ENCODE measurements at places on chromosomes 7 and 10.

DNA sequence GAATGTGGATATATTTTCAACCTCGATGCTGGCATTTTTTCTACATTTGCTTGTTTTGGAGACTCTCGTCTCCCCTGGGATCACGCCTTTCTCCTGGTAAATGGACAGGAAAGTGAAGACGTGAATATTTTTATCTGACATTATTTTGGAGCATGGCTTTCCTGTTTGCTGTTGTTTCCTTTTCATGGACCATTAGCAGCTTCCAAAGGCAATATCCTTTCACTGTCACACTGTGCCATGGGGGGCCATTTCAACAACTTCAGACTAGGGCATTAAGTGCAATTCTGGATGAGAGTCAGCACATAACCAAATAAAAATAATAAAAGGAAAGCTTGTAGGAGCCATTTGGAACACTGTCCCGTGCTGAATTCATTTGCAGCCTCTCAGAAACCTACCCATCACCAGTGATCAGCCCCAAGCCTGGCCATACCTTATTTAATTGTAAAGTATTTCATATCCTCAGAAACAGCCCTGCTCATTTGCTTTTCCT, 75.9 kb upstream of the NEUROD6 start:
- DNase-seq, result no peak

DNA sequence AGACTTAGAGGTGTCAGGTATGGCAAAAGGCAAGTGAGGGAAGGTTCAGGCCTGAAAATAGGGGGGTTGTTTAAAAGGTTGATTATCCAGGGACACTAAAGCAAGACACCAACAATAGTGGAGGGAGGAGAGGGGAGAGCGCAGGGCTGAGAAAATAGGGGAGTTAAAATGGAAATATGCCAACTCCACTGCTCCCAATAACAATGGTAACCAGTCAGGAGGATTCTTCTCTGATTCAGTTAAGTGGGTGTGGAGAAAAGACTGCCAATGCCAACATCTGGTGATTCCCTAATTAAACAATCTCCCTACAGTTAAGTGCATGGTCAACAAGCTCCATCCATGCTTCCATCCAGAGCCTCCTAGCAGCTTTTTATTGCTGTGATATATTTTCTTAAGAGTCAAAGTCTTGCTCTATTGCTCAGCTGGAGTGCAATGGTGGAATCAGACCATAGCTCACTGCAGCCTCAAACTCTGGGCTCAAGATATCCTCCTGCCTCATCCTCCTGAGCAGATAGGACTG, 183.3 kb downstream of the JAZF1 start:
- DNase-seq, result no peak

DNA sequence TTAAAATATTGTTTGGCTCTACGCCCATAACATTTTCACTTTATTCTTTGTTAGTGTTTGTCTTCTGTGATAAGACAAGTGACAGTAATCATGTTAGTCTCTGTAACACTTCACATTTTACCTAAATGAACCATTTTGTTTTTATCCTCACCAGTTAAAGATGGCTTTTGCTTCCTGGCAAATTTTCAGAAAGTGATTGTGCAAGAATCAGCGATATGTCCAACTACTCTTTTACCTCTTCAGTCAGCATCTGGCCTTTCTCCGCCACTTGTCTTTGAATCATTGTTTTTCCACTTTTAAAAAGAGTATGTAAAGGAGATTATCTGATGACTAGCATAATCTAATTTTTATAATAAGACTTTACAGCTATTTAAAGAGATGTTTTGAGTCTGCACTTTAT, 3.5 kb downstream of the DGKB start:
- peak; percentile 7 for DNase-seq

DNA sequence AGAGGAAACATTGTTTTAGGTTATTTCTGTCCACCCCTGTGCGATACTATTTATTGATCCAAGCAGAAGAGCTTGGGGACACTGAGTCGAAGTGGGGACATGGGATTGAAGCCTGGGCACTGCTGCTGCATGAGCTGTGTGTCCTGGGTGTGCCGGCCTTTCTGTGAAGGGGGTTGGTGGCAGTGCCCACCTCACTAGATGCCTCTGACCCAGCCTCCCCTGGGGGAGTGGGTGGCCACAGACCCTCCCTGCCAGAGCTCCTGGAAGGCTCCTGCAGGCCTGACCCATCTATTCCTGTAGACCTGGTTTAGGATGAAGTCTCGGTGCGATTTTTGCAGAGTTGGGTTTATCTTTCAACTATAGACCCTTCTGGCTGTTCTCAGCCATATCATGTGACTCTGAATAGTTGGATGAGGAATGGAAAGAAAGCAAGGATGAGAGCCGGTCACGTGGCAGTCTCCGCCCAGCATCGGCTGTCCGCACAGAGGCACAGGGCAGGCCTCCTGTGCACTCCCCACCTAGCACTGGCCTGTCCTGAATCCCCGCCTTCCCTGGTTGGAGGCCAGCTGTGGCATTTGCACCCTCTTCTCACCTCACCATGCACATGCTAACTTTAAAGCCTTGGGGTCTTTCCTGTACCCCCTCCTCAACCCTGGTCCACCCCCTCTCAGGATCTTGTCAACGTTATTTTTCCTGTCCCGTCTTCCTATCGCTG, 17.6 kb upstream of the SH2D4B start:
- DNase-seq, result no peak

DNA sequence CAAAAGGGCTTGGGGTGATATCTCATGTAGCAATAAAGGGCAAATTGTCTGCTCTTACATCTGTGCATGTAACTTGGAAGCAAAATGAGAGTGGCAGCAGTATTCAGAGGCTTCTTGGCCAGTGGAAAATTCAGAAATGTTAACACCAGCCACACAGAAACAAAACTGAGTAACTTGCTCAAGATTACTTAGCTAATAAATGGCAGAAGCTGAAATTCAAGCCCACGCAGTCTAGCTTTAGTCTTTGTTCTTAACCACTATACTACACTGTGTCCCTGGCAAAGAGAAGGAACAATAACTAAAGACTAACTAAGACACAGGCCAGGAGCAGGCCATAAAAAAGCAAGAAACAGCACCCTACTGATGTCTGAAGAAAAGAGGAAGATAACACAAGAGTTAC, 185.9 kb upstream of the ASAH2 start:
- DNase-seq, result no peak

DNA sequence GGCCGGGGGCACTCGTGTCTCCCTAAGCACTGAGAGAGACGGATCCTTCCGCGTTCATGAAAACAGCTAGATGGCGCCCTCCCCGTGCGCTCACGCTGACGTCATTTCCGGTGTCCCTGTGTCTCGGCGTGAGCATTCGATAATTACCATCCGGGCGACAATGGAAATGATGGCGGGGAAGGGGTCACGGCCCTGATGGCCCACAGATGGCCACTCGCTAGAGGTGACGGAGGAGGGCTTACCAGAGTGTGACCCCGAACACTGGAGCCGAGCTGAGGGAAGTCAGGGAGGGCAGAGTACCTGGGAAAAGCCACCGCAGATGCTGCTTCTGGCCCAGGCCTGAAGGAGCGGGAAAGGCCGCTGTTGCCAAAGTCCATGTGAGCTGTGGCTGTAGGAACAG, 222.9 kb downstream of the TCERG1L start:
- DNase-seq, result no peak

DNA sequence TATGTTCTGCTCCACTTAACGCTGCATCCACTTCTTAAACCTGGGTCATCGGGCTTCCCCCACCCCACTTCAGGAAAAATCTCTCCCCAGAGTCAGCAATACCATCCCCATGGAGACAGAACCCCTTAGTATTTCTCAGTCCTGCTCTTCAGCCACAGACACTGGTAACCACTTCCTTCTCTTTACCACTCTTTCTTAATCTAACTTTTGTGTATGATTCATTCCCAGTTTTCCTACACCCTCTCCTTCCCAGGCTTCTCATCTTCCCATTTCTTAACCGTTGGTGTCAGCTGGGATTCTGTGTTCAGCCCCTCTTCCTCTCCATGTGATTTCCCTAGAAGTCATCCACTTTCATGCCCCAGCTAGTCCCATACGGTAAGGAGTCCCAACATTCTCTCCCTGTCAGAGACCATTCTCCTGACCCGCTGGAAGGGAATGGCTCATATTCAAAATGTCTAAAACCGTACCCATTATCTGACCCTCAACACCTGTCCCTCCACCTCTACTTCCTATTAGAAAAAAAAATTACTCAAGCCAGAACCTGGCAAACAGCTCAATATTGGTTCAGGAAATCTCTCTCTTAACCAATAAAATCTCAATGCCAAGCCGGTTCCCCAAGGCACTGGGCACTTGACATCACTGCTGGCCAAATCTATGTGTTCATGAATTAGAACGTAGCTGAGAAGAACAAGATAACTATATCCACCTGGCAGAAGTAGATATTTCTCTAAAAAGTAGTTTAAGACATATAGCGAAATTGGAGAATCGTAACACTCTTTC, 89.4 kb downstream of the DGKI start:
- peak; percentile 53 for DNase-seq

- DNase-seq, result peak; percentile 77
These were observed 187.2 kb upstream of the CELF2 start for GRCh38 chr10:10830293-10830986.

GRCh38 chr10:103751667-103752290, 103.6 kb downstream of the SH3PXD2A start:
- DNase-seq, result no peak

- peak; percentile 44 for DNase-seq
These were observed 63.3 kb downstream of the NKX6-2 start for GRCh38 chr10:132722394-132723329.

DNA sequence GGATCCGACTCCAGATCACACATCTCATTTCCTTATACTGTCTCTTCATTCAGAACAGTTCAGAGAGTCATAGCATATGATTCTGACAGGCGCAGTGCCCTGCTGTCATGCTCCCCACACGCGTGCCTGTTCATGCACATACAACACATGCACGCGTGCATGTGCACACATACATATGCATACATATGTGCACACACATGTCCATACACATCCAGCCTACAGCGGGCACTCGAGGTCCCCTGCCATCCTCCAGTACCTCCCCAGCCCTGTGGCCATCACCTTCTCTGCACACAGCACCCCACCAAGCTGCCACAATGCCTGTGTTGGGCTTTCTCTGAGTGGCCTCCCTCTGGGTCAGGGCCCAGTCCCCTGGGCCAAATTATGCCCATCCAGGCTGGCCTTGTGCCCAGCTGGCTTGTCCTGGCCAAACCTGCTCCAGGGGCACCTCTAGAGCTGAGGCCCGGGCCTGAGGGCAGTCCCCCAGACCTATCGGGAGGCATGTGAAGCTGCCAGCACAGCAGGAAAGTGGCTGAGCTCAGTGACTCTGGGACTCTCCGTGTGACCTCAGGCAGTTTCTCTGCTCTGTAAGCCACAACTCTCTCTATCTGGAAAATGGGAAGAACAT, 49.4 kb upstream of the RET start:
- no peak for DNase-seq

GRCh38 chr10:109875151-109875568, 48.2 kb downstream of the XPNPEP1 start:
- DNase-seq, result no peak

GRCh38 chr7:134302120-134302519, 14.6 kb downstream of the SLC35B4 start:
- DNase-seq, result no peak

GRCh38 chr10:130358981-130359650, 222.9 kb downstream of the GLRX3 start:
- DNase-seq, result no peak

- no peak for DNase-seq
These were observed 49.9 kb upstream of the TMEM106B start for GRCh38 chr7:12161146-12161545.

DNA sequence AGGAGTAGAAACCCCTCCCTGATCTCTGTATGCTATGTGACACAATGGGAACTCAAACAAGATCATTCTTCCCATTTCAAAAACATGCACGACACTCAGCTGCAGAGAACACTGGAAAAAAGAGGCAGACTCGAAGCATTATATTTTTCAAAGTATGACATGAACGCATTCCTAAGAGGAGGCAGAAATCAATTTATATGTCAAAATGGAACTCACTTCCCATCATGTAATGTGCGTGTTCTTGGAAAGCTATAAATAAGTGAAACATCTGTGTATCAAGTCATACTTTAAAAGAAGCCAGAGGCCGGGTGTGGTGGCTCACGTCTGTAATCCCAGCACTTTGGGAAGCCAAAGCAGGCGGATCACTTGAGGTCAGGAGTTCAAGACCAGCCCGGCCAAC, 142.7 kb downstream of the ICA1 start:
- DNase-seq, result no peak

GRCh38 chr7:55109404-55110167, 90.8 kb downstream of the EGFR start:
- DNase-seq, result no peak

- no peak for DNase-seq
These were observed 113.9 kb upstream of the LAMB4 start for GRCh38 chr7:108244110-108244509.

DNA sequence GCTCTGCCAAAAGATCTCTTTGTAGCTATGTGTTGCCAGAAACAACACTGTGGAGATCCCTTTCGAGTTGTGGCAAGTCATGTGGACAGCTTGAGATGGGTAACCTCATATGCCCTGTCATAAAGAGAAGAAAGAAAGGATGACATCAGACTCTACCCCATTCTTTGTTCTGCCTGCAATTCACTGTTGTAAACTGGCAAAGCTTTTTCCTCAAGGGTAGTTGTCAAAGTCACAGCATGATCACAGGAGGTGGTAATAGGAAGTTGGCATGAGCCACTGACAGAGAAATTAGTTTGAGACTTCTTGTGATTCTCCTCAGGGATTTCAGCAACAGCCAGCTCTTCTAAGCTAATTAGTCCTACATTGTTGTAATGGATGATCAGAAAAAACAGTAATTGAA, 19.4 kb upstream of the MINDY3 start:
- DNase-seq, result no peak

GRCh38 chr10:101570428-101571270, 17.4 kb downstream of the POLL start:
- DNase-seq, result no peak

GRCh38 chr10:52463826-52464225, 149.7 kb downstream of the DKK1 start:
- no peak for DNase-seq

GRCh38 chr7:122311050-122311700, 6.6 kb upstream of the FEZF1 start:
- DNase-seq, result no peak

DNA sequence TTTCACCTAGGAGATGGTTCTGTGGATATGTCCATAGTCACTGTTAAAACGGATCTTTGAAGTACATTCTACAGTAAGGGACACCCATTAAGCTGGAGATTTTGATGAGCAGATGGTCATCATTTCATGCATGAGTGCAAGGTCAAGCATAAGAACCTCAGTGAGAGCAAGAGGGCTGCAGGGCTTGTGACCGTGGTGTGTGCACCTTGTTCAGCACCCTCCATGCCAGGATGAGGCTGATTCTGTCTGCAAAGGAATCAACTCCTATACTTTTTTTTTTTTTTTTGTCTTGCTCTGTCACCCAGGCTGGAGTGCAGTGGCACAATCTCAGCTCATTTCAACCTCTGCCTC, 17.6 kb downstream of the PDSS1 start:
- DNase-seq, result no peak

DNA sequence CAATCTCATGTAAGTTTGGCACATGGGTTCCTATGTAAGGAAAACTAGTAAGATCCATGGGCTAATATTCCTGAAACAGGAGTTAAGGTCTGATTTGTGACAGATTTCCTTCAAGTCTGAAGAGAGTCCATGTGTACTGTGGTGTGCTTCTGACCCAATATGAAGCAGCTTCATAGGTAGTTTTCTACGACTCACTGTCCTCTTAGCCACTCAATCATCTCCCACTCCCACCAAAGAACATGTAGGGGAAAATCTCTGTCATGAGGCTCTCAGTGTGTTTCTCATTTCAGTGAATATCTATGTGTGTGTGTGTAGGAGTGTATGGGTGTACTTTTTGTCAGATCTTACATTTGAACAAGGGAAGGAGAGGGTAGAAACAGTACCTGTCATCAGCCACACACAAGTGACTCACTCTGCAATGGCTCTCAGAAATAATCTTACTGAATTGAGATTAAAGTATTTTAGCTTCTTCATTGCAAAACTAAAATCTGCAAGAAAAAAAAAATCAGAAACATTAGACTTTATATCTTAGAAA, 31.1 kb downstream of the RELN start:
- no peak for DNase-seq

Measured in skeletal muscle cell (primary cell).